ELR (cell line): ENCODE measurements at places on chromosomes 1 and 21.

- DNase-seq = peak; percentile 93
These were observed 174.1 kb downstream of the LBR start for GRCh38 chr1:225253784-225254183.

DNA sequence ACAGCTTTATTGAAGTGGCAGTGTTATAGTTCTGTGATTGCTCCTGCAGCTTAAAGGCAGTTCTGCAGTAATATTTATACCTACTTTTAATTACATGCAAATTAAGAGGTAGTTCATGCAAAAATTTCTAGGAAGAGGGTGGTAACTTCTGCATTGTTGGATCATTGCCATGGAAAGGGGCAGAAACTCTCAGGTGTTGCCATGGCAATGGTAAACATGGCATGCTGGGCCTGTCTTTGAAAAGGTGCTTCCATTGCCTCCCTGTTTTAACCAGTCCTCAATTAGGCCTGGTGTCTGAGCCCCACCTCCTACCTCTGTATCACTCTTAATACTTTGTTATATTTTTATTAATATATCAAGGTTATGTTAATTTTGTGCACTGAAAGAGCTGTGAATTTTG lies 104.7 kb downstream of the DISC1 start:
- no peak for DNase-seq

- no peak for DNase-seq
These were observed 243.2 kb downstream of the FGGY start for GRCh38 chr1:59539961-59540681.

- no peak for DNase-seq
These were observed 121.4 kb downstream of the PRDM16 start for GRCh38 chr1:3190256-3191041.

DNA sequence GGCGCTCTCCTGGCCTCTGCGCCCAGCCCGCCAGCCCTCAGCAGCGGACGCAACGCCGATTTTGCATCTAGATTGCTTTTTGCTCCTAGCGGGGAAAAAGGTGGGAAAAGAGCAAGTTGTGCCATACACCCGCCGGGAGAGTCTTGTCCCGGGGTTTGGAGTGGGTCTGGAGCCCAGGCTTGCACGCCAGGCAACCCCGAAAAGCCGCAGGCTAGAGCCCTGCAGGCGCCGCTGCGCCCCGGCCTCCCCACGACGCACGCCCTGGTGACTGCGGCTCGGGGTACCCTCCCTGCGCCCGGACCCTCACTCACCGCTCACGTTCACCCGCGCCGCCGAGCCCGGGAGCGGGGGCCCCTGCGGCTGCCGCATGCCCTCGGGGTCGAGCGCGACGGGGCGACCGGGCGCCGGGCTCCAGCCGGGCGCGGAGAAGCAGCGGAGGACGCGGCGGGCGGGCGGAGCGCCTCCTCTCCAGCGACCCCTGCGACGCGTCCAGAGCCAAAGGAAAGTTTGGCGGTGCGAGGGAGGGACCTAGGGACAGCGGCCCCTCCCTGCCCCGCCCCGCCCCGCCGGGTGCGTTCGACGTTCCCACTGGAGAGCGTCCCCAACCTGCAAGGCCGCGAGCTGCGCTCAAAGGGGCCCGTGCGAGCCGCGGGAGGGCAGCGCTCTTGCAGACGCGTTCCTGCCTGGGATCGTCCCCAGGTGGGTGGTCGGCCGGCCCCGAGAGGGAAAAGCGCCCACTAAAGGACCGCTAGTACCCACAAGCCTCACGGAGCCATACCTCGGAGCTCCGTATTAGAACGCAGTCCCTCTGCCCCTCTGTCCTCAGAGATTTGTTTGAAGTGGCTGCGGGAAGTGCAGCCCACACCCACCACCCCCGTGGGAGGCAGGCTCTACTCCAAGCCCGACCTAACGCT lies at the start of gene LPAR3:
TSS of gene LPAR3 (minus strand) at position 502 of the 914 bp plus-strand sequence. CDS start 27,086 bp downstream, outside the sequence.
- DNase-seq = peak; percentile 86

- DNase-seq = no peak
These were observed 2.4 kb upstream of the FCRL4 start for GRCh38 chr1:157600236-157600635.

DNA sequence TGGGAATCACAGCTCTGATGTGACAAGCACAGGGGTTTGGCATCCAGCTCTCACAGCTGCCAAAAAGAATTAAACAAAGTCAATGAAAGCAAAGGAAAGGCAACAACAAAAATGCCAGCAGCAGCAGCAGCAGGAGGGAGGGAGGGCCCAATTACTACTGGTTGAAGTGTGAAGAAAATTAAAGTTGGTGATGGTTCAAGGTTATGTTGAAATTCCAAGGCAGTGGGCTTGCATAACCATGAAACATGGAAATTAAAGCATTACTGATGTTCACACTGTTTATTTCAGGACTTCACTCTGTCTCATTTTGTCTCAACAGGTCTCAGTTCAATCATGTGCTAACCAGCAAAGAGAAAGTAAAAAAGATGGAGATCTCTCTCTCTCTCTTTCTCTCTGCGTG lies 220.3 kb upstream of the LYPLAL1 start:
- DNase-seq = no peak

- DNase-seq = no peak
These were observed 13.3 kb downstream of the VN1R5 start for GRCh38 chr1:247269133-247269532.

GRCh38 chr1:204567071-204567470 lies 50.9 kb downstream of the MDM4 start:
- no peak for DNase-seq

DNA sequence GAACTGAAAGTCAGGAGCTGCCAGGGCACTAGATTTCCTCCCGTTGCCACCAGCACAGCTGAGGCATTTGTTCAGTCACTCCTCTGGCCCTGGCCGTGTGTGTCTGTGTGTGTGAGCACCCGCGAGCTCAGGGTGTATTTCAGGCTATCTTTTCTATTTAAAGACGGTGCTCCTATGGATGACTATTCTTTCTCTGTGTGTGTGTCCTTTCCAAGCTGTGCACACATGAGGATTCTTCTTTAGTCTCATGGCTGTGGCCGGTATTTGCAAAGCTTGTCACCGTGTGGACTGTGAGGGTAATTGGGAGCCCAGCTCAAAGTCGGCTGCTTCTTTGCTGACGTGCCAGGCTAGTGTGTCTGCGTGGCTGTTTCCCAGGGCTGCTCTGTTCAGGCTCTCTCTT lies 3.0 kb upstream of the KCND3 start:
- no peak for DNase-seq

- DNase-seq = peak; percentile 63
These were observed 9.1 kb upstream of the MTFR1L start for GRCh38 chr1:25810341-25811299.

DNA sequence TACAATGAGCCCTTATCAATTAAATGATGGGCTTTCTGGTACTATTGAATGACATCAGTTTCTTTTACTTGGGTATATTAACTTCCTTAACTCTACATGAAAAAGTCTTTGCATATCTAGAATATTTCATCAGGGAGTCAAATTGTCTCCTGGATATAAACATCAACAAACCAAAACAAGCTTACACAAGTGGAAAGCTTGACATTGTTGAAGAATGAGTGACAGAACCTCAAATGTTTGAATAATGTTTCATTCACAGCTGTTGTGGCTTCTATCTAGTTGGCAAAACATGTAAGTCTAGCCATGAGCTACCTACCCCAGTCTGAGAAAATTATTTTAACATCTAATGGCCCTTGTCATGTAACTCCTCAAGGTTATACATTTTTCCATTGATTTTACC lies 604.8 kb upstream of the ADAMTS5 start:
- peak; percentile 89 for DNase-seq

DNA sequence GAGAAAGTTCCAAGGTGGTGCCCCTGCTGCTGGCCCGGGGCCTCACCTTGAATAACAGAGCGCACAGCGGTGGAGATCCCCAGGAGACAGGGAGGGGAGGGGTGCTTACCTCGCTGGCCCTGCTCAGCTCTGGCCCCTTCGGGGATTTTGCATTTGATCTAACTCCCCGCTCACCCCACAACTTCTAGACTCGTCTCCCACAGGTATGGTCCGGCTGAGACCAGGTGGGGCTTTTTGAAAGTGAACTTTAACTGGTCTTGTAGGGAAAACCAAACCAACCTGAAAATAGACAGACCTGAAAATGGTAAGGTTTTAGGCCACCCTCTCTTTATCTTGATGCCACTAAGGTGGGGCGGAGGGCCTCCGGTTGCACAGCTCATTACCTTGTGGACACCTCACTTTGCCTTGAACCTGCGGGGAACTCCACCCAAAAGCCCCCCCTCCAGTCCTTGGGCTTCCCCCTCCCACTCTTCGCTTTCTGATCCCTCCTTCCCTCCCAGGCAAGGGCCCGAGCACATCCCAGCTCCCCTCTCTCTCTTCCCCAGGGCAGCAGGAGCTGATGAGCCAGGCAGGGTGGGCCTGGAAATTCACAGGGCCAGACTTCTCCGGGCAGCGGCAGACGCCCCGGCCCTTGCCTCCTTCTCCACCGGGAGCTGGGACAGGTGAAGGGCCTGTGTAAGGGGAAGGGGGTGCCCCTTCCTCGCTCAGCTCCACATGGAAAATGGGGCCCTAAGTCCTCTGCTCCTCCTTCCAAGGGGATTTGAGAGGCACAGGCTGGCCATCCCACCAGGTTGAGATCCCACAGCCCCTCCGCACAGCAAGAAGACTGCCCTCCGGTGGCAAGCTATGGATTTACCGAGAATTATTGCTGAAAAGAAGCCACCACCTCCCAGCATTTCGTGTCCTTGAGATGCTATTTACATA lies 16.1 kb downstream of the TNFRSF8 start:
- DNase-seq = peak; percentile 64

- peak; percentile 79 for DNase-seq
These were observed 12.4 kb downstream of the ARPC5 start for GRCh38 chr1:183622884-183623785.

DNA sequence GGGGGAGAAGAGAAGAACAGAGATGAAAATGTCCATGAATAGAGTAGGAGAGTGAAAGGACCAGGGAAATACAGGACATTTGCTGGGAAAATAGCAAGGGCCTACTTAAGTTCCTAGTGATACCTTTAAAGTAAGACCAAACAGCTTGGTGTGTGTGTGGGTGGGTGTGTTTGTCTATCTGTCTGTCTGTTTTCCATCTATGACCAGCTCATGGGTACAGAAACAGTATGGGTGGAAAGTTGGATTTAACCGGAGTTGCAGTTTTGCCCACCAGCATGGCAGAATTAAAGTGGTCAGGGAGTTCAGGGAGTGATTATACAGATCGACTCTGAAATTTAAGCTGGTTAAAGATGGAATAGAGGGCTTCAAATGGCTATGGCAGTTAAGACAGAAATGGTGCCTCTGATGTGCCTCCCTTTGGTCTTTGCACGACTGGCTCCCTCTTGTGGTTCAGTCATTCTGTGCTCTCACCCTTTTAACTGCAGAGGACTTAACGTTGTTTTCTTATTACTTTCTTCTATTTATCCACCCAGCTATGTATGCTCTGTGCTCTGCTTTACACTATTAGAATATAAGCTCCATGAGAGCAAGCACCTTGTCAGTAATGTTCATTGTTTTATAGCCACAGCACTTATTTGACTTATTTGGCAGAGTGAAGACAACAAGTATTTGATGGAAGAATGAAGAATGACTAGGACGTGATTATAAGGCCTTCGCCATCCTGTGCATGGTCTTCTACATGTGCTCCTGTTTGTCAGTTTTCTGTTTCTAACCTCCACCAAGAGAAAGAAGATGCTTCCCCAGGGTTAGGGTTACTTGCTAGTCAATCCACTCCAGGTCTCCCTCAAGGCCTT lies 72.7 kb upstream of the AK4 start:
- peak; percentile 69 for DNase-seq

GRCh38 chr1:39395357-39395831 lies 96.0 kb upstream of the BMP8A start:
- DNase-seq = peak; percentile 86

GRCh38 chr1:92372164-92372563 lies 73.3 kb downstream of the RPAP2 start:
- DNase-seq = no peak

DNA sequence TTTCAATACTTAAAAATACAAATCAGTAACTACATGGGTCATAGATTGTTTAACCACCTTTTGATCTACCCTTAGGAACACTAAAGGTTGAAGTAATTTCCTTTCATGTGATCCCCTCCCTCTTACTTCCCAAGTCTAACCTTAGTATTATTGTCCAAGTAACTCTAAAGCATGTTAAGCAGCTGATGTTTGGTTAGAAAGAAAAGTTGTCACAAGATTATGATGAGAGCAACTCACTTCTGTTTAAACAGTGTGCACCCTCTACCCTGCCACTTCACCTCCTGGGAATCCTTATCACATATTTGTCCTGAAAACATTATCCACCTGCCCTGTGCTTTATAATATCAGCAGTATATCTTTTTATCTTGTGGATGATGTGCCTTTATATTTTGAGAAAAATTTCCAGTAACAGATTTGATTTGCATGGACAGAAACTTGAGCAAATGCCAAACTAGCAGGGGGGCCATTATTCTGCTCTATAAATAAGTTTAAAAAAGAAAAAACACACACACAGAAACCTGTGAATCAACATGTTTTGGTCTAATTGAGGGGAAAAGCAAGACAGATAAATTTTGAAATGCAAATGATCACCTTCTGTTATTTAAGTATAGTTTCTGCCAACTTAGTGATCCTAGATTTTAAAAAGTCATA lies 194.3 kb downstream of the RPS6KC1 start:
- no peak for DNase-seq

DNA sequence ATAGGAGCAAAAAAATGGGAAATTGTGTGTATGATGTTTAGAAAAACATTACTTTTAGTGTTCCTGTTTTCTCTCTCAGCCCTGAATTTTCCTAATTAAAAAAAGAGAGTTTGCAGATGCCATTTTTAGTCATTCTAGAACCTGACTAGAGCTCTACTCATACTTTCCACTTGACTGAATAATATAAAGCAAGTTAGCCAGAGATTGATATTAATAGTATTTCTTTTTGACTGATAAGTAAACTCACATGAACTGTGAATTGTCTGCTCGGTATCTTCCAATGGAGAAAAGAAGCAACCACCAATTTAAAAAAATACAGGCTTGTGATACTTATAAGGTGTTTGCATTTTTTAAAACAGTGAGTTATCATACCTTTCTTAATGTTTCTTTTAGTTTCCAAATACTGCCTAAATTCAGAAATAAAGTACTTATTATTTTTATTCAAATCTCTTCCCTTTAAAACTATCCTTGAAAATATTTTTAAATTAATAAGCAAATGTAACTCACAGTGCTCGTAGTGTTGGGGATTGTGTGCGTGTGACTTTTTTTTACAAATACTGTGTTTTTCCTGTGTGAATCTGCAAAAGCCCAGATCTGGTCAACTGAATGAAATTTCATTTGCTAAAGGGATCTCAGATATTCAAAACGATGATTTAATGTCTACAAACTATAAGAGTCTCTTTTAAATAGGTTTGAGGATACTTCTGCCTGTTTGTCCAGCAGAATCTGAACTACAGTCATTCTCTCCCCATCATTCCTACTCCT lies 9.8 kb downstream of the RAP1A start:
- DNase-seq = no peak

- DNase-seq = no peak
These were observed 398.3 kb downstream of the SEC16B start for GRCh38 chr1:177571485-177572076.

GRCh38 chr1:236020359-236021219 lies 44.3 kb downstream of the NID1 start:
- DNase-seq = no peak

DNA sequence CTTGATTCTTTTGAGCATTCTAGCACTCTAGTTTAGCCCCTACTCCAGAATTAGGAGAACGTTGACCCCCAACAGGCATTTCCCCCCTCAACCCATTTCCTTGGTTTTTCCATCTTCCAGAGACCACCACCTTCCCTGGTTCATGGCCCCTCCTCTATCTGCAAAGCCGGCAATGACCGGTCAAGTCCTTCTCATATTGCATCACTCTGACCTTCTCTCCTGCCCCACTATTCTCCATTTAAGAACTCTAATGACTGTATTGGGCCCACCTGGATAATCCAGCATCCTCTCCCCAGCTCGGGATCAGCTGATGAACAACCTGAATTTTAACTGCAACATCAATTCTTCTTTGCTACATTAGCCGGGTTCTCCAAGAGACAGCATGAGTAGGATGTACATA lies 437.4 kb downstream of the NPHP4 start:
- DNase-seq = no peak
